ENCODE measurements at places on chromosomes 5 and 9.
A peak's percentile ranks its signal among the peaks of the same experiment; 100 is the strongest.

GRCh38 chr5:108529381-108529780 lies 147.5 kb upstream of the FBXL17 start:
- DNase-seq: no peak

DNA sequence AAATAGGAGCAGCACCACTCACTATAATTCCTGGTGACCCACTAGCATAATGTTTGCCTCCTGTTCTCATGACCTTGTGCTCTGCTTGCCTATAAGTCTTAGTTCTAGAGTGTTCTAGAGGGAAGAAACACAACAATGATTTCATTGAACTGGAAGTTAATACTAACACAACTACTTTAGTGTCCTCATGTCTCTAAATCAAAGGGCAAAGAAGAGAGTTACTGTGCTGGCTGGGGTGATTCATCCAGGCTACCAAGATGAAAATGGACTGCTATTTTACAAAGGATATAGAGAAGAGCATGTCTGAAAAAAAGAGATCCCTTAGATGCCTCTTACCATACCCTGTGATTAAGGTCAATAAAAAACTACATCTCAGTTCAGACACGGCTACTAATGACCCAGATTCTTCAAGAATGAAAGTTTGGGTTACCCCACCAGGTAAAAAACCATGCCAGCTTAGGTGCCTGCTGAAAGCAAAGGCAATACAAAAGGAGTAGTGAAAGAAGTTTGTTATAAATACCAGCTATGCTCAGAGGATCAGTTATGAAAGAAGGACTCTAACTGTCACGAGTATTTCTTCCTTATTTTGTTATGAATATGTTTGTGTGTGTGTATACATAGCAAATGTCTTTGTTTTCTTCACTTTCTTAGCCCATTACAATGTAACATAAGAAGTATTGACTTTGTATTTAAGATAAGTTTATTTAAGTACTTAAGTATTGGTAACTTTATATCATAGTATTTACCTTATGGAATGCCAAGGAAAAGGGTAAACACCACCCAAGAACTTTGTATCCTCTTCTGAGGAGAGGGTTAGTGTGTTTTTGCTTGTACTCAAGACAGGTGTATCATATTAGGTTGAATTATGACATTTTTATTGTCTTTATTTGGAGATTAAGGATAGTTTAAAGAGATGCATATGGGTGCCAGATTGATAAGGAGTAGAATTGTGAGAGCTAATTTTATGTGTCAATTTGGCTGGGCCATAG lies 314.1 kb upstream of the PTGER4 start:
- DNase-seq: no peak

DNA sequence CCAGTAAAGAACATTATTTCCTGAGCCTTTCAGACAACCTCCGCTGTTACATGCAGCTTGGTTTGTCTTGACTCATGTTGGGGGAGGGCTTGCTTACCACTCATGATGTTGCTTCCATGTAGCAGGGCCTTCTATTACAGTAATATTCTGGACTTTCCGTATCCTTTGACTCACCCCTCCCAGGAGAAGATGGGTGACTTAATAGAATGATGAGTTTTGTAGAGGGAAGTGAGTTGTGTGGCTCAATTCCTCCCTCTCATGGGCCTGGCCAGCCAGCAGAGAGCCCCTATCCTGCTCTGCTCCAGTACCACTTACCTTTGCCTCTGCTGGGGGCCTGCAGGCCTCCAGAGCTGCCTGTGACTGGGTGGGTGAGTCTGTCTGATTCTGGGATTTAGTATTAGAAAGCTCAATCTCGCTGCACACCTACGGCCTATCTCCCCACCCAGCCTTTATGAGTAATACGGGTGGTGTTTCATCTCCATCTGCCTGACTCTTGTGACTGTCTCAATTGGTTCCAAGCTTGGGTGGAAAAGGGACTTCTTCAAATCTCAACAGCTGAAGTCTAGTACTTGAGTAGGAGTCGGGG lies 52.6 kb upstream of the KLF9 start:
- DNase-seq: no peak

DNA sequence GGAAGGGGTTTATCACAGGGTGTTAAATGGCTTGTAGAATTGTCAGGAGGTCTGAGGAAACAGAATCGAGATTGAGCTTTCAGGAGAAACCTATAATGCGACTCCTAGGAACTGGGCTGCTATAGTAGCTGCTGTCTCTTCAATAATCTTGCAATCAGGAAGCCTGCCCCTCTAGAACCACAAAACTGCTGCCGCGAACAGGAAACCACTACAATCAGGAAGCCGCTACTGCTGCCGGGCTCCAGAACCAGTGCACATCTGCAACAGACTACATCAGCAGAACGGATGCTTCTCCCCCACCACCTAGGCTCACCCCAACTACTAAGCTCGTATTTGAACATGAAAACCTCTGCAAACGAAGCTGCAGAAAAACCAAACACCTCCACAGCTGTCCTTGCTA lies 31.6 kb downstream of the TNFSF8 start:
- DNase-seq: no peak

DNA sequence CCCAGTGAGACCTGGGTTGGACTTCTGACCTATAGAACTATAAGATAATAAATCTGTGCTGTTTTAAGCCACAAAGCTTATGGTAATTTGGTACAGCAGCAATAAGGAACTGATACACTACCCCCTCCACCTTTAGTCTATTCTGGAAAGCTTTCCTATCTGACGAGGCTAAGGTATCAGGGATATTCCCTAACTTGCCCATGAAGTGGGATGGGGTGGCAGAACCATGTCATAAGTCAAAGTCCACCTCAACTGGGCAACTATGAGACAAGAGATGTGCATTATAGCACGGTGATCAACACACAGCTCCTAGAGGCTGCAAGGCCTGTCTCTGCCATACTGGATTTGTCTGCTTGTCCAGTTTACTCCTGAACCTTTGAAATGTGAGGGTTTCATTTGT lies 146.8 kb upstream of the RAD23B start:
- DNase-seq: no peak

DNA sequence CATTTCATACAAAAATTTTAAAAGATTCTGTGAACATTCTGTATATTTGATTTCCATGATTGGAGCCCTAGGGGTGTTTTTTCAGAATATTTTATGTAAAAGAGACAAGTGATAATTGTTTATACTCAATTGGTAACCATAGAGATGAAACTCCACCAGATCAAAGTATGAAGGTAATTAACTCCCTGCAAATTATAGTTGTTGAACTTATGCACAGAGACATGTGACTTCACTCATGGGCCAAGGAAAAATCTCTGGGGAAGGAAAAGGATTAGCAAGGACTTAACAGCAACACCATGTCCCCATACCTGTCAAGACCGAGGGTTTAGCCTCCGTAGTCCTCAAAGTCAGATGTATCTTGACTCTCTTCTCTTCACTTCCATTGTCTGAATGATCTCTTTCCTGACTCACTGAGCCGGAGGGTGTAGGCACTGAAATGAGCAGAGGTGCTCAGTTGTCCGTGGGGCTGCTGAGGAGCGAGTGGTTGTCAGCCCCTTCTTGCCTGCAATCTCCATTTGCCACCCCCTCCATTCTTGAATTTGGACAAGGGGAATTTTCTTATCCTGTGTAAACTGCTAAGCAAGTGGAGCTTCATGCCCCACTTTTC lies 17.5 kb upstream of the CXCL14 start:
- no peak for DNase-seq

DNA sequence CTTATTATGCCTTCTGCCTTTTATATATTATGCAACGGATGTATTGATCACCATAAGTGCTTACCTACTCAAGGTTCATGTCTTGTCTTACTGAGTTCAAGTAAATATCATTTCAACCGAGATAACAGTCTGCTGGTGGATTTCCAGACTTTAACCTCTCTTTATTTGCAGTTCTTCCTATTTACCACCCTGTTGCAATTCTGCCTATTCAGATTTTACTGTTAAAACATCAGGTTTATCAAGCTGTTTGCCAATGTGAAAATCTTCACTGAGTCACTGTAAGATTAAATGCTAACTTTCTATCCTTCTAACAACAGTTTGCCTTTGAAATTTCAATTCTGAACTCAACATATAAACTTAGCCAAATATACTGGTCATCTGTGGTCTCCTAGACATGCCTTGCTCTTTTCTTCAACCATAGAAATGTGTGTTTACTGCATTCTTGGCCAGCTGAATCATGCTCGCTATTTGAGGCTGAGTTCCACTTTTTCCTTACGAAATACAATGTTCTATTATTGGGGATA lies 471.7 kb upstream of the RORB start:
- no peak for DNase-seq

- peak; percentile 7 for DNase-seq
These were observed 9.9 kb downstream of the LEAP2 start for GRCh38 chr5:132883261-132883834.

GRCh38 chr5:15574806-15575325 lies 74.9 kb downstream of the FBXL7 start:
- DNase-seq: no peak

DNA sequence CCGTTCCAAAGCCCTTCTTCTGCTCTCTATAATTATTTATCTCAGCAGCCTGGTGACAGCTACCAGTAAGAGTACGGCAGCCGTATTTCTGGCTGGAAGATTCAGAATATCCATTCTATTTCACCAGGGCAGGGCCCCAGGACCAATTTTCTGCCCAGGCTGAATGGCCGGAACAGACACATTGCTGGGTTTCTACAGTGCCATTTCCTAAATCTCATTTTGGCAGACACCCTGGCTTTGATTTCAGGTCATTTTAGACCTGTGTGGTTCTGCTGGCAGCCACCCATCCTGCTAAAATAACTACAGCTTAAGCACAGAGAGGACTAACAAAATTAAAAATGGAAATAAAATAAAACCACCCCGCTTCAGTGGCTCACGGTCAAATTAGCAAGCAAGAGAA lies 95.0 kb downstream of the CRB2 start:
- no peak for DNase-seq

- DNase-seq: no peak
These were observed 14.3 kb downstream of the PTPA start for GRCh38 chr9:129125478-129125877.

- no peak for DNase-seq
These were observed 34.8 kb upstream of the TRIO start for GRCh38 chr5:14108170-14108996.

- no peak for DNase-seq
These were observed 113.7 kb downstream of the HTR4 start for GRCh38 chr5:148540647-148541046.

DNA sequence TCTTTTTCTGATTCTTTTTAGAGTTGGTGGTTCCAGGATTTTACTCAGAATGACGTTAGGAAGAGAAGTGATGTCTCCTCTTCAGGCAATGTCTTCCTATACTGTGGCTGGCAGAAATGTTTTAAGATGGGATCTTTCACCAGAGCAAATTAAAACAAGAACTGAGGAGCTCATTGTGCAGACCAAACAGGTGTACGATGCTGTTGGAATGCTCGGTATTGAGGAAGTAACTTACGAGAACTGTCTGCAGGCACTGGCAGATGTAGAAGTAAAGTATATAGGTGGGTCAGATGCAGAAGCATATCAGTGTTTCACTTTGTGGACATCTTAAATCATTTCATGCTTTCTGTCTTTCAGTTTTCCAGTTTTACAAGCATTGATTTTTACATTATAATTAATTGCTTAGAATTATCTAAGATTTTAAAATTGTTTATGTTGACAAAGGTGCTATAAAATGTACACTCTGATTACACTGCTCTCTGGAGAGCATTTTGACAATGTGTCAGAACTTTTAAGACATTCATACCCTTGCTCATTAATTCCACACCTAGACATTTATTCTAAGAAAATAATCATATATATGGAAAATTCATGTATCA lies 36.6 kb downstream of the NLN start:
- DNase-seq: no peak

GRCh38 chr5:93303291-93303691 lies 277.7 kb downstream of the NR2F1-AS1 start:
- no peak for DNase-seq

DNA sequence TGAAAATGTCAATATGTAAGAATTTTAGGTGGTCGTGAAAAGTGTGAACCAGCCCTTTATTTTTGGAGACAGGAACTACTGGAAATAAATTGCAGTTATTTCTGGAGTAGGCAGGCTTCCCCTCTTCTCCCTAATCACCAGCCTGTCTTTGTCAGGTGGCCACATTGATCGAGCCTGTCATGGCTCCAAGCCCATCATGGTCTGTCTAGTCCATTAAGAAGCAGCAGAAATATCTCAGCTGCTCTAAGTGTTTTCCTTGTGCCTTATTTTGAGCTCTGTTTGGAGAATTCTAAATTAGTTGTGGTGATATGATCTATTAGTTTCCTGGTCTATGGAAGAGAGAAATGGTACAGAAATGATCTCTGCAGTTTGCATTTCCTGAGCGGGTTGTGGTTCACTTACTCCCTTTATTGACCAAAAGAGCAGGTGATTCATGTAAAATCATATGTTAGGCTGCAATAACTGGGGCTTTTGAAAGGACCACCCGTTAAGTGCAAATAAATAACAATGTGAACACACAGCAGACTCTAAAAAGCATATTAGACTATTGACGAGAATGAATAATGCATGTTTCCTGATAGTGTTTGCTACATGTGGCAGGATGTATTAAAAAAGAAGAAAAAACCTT lies 42.3 kb downstream of the BASP1 start:
- DNase-seq: peak; percentile 35

- no peak for DNase-seq
These were observed 858 bp upstream of the SOWAHA start for GRCh38 chr5:132812123-132812765.

DNA sequence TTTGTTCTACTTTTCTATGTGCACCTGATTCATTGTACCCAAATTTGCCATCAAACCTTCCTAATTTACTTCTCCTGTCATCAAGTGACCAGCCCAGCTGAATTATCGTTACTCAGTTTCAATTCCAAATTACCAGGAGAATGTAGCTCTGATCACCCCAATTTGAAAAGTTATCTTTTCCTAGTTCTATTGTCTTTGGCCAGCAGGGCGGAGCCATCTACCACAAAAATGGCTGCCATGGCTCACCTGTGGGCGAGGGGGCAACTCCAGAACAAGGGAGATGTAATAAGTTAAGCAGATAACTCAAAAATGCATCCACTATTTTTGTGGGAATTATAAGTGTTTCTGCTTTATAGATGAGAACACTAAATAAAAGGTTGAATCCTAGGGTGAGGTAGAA lies 133.8 kb upstream of the MOCS2 start:
- no peak for DNase-seq
